Heart right ventricle (tissue), 16 donors: ENCODE measurements at places on chromosomes 7 and 10. TPM values are rescaled to one million over a fixed set of nuclear protein-coding genes. Genes with fewer than 3 reads are reported as not detected.

GRCh38 chr7:86914551-86914950 is 144.9 kb downstream of the ELAPOR2 start:
- no peak overlapping the region for H3K27ac ChIP-seq
- no peaks in the 10 kb centered on the region for H3K4me1 ChIP-seq
- no peaks in the 10 kb centered on the region for H3K27me3 ChIP-seq
- no peak for DNase-seq
- no peak overlapping the region for H3K4me3 ChIP-seq
- H3K36me3 ChIP-seq, result no peaks in the 10 kb centered on the region

GRCh38 chr10:70673043-70673928 is 980 bp downstream of the ADAMTS14 start:
- H3K27ac ChIP-seq, result no peak overlapping the region
- H3K4me3 ChIP-seq, result peak overlapping the region; percentile 38
- DNase-seq, result peak; percentile 57
- peaks cover 26% of the 10 kb centered on the region for H3K4me1 ChIP-seq
- H3K36me3 ChIP-seq, result no peaks in the 10 kb centered on the region

DNA sequence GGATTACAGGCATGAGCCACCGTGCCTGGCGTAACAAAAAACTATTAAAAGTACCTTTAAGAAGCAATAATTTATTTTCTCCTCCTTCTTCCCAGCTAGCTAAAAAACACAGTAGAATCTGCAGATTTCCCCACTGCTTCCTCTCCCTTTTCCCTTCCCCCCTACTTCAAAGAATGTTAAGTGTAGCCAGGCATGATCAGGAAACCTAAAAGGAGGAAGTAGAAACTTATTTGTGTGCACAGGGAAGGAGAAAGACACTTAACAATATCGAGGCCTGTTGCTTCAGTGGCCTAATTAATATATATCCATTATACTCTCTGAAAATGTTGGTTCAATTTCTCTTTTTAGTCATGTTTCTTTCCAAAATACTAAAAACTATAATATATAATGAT is 127.7 kb downstream of the NRBF2 start:
- peaks cover 89% of the 10 kb centered on the region for H3K4me1 ChIP-seq
- no peak overlapping the region for H3K27ac ChIP-seq
- H3K4me3 ChIP-seq, result no peak overlapping the region
- no peaks in the 10 kb centered on the region for H3K27me3 ChIP-seq
- peaks cover 17% of the 10 kb centered on the region for H3K36me3 ChIP-seq

DNA sequence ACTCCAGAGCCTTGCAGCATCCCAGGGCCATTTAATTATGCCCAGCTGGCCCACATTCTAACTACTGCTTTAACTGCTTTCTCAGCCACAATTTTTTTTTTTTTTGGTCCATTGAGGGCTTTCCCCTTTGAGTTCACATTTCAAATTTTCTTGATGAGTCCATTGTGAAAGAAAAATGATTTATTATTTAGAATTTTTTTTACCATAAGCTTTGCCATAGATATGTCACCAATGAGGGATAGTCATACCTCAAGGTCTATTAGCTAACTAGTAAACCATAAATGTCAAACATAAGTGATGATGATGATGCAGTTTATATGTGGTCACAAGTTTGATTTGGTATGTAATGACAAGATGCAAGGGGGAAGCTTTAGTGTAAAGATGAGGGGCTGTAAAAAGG is 282.9 kb downstream of the BICC1 start:
- H3K27me3 ChIP-seq, result no peaks in the 10 kb centered on the region
- no peak for DNase-seq
- H3K27ac ChIP-seq, result no peak overlapping the region
- H3K36me3 ChIP-seq, result no peaks in the 10 kb centered on the region
- no peaks in the 10 kb centered on the region for H3K4me1 ChIP-seq
- H3K4me3 ChIP-seq, result no peak overlapping the region

- no peak overlapping the region for H3K27ac ChIP-seq
- no peak overlapping the region for H3K4me3 ChIP-seq
- no peaks in the 10 kb centered on the region for H3K4me1 ChIP-seq
Observed at GRCh38 chr10:57952741-57953140, 315.0 kb downstream of the IPMK start.

- no peaks in the 10 kb centered on the region for H3K27me3 ChIP-seq
- no peak for DNase-seq
- no peak overlapping the region for H3K27ac ChIP-seq
- no peak overlapping the region for H3K4me3 ChIP-seq
- no peaks in the 10 kb centered on the region for H3K4me1 ChIP-seq
Observed at GRCh38 chr7:24660546-24660945, 87.3 kb downstream of the PALS2 start.

- no peaks in the 10 kb centered on the region for H3K27me3 ChIP-seq
- peaks cover 29% of the 10 kb centered on the region for H3K4me1 ChIP-seq
- no peak overlapping the region for H3K4me3 ChIP-seq
- no peaks in the 10 kb centered on the region for H3K36me3 ChIP-seq
Observed at GRCh38 chr10:80518143-80518806, 19.4 kb upstream of the SH2D4B start.

GRCh38 chr7:50615519-50616080 is 50.4 kb upstream of the DDC start:
- no peaks in the 10 kb centered on the region for H3K27me3 ChIP-seq
- no peak overlapping the region for H3K4me3 ChIP-seq
- no peak overlapping the region for H3K27ac ChIP-seq
- H3K36me3 ChIP-seq, result peaks cover 96% of the 10 kb centered on the region

GRCh38 chr10:3978761-3979160 is 193.8 kb upstream of the KLF6 start:
- no peak for DNase-seq
- H3K27ac ChIP-seq, result no peak overlapping the region
- no peak overlapping the region for H3K4me3 ChIP-seq
- no peaks in the 10 kb centered on the region for H3K4me1 ChIP-seq
- no peaks in the 10 kb centered on the region for H3K27me3 ChIP-seq

- peak overlapping the region; percentile 26 for H3K4me3 ChIP-seq
- no peak for DNase-seq
- H3K27ac ChIP-seq, result peak overlapping the region; percentile 65
- no peaks in the 10 kb centered on the region for H3K27me3 ChIP-seq
Observed at GRCh38 chr10:125155101-125155500, 5.3 kb downstream of the CTBP2 start.

- no peak overlapping the region for H3K27ac ChIP-seq
- no peak overlapping the region for H3K4me3 ChIP-seq
- no peaks in the 10 kb centered on the region for H3K27me3 ChIP-seq
- no peaks in the 10 kb centered on the region for H3K36me3 ChIP-seq
- DNase-seq, result no peak
Observed at GRCh38 chr10:61819208-61819607, 82.3 kb upstream of the ARID5B start.

GRCh38 chr10:119542988-119543813 is 682 bp upstream of the RGS10 start:
- H3K36me3 ChIP-seq, result no peaks in the 10 kb centered on the region
- DNase-seq, result peak; percentile 54
- H3K4me1 ChIP-seq, result peaks cover 22% of the 10 kb centered on the region
- peak overlapping the region; percentile 68 for H3K4me3 ChIP-seq
- H3K27ac ChIP-seq, result peak overlapping the region; percentile 67
- peaks cover 51% of the 10 kb centered on the region for H3K27me3 ChIP-seq

- H3K27ac ChIP-seq, result no peak overlapping the region
- H3K27me3 ChIP-seq, result peaks cover 100% of the 10 kb centered on the region
- H3K4me1 ChIP-seq, result peaks cover 17% of the 10 kb centered on the region
- H3K36me3 ChIP-seq, result no peaks in the 10 kb centered on the region
- no peak for DNase-seq
Observed at GRCh38 chr7:27105301-27106031, 3.0 kb upstream of the HOXA2 start.

GRCh38 chr7:23276376-23276775 is 22.8 kb upstream of the MALSU1 start:
- H3K4me3 ChIP-seq, result no peak overlapping the region
- H3K27ac ChIP-seq, result no peak overlapping the region
- no peaks in the 10 kb centered on the region for H3K36me3 ChIP-seq
- no peak for DNase-seq
- H3K27me3 ChIP-seq, result no peaks in the 10 kb centered on the region
- H3K4me1 ChIP-seq, result no peaks in the 10 kb centered on the region

DNA sequence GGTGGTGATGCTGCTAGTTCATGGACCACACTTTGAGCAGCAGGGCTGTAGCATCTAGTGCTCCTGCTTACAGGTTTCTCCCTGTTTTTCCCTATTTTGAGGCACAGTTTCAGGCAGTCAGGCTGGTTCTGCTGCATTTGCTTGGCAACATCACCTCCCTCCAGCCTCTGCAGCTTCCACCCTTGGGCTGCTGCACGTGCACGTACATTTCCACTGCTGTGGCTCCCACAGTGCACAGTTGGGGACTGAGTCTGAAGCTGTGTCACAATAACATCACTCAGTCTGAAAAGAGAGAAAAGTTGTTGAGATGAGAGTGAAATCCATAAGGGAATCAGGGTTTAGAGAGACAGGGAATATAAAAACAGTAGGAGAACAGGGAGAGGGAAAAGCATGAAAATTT is 230.7 kb upstream of the FZD1 start:
- H3K4me3 ChIP-seq, result no peak overlapping the region
- no peaks in the 10 kb centered on the region for H3K4me1 ChIP-seq
- H3K36me3 ChIP-seq, result no peaks in the 10 kb centered on the region
- no peaks in the 10 kb centered on the region for H3K27me3 ChIP-seq

DNA sequence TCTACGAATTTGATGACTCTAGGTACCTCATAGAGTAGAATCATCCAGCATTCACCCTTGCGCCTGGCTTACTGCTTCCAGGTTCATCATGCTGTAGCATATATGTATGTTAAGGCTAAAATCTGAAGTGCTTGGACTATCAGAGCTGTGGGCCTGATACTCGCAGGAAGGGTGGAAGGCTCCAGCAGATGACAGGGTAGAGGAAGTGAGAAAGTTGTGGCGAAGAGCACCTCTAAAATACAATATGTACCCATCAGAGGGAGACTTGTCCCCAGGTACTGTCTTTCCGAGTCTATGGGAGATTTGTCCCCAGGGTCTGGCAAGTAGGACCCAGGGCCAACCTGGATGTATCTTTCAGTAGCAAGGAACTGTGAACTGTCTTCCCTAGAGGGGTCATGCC is 48.1 kb upstream of the PLEKHA1 start:
- no peaks in the 10 kb centered on the region for H3K36me3 ChIP-seq
- H3K4me3 ChIP-seq, result no peak overlapping the region
- no peak overlapping the region for H3K27ac ChIP-seq
- H3K27me3 ChIP-seq, result no peaks in the 10 kb centered on the region

DNA sequence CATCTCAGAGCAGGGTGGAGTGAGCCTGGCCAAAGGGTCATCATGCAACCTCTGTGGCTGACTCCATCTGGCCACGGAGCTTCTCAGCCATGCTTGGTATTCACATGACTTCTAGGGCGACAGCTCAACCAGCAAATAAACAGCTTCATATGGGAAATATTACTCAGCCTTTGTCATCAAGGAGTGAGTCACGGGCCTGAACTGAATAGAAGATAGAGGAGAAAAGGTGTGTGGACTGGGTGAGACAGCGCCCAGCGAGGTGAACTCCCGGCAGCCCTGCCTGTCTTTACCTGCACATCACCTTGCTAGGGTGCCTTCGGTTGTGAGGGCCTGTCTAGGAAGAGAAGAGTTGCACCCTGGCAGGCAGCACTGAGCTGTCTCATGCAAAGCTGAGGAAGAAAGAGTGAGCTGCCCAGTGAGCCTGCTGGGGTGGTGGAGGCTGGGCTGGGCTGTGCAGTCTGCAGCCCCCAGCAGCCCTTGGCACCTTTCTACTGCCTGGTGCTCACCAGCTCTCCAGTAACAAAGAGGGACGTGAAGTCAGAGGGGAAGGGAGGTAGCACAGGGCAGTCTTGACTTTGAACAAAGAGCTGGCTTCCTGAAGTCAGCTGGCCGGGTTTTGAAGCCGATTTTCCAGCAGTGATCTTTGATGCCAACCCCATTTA is 114.2 kb downstream of the EGFR start:
- no peak overlapping the region for H3K4me3 ChIP-seq
- H3K4me1 ChIP-seq, result peaks cover 48% of the 10 kb centered on the region
- no peaks in the 10 kb centered on the region for H3K36me3 ChIP-seq
- no peaks in the 10 kb centered on the region for H3K27me3 ChIP-seq
- no peak for DNase-seq

DNA sequence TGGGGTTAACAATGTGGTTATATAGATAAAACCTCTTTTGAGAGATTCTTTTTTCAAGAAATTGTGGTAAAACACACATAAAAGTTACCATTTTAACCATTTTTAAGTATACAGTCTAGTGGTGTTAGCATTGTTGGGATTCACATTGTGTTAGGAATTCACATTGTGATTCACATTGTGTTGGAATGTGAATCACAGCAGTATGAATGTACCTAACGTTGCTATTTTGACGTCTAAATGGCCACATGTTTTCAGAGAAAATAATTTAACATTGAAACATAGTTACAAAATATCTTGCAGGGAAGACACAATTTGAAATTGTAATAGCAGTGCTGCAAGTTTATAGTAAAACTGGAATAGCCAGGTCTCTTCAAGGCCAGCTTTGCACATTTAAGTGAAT is 129.0 kb downstream of the BICC1 start:
- no peaks in the 10 kb centered on the region for H3K36me3 ChIP-seq
- no peak for DNase-seq
- no peak overlapping the region for H3K4me3 ChIP-seq
- no peaks in the 10 kb centered on the region for H3K27me3 ChIP-seq
- H3K27ac ChIP-seq, result no peak overlapping the region

Gene FAM20C
- total RNA-seq, result 12.4 TPM

Gene AASS
- 21.4 TPM for total RNA-seq

Gene RGR
- total RNA-seq, result not detected

Gene OR2A12
- not detected for total RNA-seq

Gene PLCE1
- 1.7 TPM for total RNA-seq

Gene FAM200A
- 7.7 TPM for total RNA-seq

Gene ADAM22
- total RNA-seq, result 3.7 TPM

Gene DIP2C
- 34.3 TPM for total RNA-seq
